ENCODE measurements at places on chromosomes 2 and 18.

DNA sequence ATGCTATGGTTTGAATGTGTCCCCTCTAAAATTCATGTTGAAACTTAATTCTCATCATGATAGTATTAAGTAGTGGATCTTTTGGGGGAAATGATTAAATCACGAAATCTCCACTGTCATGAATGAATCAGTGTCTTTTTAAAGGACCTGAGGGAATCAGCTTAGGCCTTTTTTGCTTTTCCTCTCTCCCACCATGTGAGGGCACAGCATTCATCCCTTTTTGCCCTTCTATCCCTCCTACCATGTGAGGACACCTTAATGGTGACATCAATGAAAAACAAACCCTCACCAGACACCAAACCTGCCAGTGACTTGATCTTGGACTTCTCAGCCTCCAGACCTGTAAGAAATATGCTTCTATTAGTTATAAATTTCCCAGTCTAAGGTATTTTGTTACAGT is 247.1 kb upstream of the UBE2E3 start:
- DNase-seq, result no peak

DNA sequence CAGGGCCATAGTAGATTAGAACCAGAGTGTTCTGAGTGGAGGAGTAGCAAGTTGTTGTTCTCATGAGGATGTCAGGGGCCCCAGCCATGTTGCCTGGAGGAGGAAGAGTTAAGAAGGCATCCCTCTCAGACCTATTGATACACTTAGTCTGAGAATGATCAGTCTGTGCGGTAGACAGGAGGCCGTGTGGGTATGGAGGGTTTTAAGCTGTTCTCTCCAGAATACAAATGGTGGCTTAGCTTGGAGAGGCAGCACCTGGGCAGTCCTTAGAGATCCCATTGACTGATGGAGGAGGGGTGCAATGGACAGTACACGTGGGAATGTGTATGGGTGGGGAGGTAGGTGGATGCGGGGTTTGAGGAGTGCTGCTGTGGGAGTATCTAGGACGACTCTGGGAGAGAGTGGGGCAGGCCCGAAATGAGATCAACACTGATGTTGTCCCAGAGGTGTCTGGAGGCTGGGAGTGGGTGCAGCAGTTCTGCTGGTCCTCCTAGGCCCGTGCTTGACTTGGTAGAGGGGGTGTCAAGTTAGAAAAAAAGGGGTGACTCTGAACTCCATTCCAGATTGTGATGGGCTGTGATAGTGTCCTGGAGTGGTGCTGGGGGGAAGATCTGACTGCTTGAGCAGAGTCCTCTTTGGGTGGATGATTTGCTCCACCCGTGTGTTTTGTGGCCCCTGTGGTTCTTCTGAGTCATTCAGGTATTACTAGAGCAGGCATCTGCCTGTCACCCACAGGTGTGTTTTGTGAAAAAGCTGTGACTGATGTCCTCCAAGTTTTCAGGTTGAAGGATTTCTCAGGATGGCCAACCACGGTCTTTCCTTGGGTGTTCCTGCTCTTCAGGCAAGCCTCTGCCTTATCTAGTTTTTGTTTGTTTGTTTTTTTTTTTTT is 44.7 kb downstream of the C2orf42 start:
- no peak for DNase-seq

DNA sequence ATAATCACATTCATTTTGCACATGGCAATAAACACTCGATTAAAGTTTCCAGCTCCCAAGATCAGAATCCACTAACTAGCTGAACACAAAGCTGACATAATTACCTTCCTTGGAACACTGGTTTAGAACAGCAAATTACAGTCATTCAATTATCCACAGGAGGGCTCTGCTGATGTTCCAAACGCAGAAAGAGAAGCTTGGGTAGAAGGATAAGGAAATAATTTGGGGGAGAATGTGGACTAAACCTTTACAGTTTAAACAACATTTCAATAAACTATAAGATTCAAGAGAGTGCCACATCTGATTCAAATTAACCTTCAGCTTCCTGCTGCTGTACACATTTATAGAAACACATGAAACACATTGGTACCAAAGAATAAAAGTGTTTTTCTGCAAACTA is 67.8 kb upstream of the ARL4C start:
- DNase-seq, result no peak

DNA sequence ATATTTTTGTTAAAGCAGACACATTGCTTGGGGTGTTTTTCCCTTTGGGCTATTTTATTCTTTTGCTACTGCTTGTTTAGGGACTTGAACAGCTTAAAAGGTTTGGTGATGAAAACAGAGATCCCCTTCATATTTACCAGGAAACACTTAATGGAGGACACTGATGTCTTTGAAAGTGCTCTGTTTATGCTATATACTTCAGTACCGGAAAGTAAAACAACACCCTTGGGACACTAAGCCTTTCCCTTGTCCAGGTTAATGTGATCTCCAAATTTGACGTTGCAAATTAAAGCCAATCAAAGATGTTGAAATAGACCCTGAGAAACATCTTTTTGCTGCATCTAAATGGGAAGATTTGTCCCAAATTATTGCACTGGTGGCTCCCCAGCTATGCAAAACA is 564.6 kb upstream of the PKDCC start:
- no peak for DNase-seq

- no peak for DNase-seq
Measured at GRCh38 chr2:233259730-233260129, 8.3 kb downstream of the ATG16L1 start.

DNA sequence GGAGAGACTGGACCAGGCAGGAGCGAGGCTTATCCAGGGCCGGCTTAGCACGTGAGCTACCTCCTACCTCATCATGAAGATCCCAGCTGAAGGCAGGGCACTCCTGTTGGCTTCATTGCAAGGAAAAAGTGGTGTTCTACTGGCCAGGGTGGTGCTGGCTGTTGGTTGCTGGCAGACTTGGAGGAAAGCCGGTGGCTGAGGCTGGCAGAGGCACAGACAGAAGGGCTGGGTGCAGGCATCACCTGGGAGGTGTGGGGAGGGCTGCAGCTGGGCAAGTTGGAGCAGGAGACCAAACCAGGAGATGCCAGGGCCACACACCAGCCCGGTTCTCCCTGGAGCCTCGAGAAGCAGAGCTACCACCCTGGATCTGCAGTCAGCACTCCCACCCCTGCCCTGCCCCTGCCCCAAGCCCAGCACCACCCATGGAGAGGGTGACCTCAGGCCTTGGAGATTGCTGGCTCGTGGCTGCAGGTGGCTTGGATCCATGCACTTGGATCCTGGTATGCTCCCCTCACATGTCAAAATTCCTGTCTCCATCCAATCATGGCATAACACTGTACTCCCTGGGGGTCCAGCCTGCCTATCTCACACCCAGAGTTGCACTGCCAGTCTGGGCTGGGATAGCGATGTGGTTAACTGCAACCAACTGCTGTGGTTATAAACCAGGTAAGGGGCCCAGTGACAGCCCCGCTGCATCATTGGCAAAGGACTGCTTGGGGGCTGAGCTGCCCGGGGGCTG is 49.7 kb downstream of the GLI2 start:
- DNase-seq, result no peak

GRCh38 chr2:102021779-102022178 is 30.0 kb downstream of the IL1R2 start:
- DNase-seq, result no peak

DNA sequence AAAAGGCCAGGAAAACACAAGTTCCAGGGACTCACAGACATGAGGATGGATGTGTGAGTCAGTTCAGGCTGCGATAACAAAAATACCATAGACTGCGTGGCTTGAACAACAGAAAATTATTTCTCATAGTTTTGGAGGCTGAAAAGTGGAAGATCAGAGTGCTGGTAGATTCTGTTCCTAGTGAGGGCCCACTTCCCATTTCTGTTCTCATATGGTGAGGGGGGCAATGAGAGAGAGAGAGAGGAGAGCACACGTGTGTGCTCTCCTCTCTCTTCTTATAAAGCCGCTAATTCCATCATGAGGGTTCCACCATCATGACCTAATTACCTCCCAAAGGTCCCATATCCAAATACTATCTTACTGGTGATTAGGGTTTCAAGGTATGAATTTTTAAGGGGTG is 23.0 kb downstream of the KLHL14 start:
- DNase-seq, result no peak

DNA sequence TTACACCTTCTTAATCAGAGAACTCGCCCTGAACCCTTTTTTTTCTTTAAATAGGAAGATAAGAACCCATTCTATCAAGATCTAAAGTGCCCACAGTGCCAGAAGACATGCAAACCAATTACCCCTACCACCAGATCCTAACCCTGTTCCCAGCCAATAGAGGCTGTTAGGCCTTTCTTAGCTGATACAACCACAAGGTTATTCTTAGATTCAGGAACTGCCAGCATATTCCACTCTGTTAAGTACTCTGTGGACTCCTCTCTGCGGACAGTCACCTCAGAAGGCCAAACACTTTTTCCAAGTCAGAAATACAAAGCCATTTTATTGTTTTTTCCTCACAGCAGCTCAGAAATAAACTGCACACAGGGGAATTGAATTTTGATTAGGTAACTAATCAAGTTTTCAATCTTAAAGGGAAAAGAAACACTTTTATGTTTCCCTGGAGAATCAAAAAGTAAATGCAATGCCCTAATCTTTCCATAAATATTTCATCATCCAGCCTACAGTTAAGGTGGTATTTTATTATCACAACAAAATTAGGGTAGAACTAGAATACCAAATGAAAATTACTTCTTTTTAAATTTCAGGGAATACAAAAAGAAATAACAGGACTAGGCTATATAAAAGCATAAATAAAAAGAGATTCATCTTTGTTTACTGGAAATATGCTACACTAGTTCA is 111.4 kb downstream of the NBAS start:
- no peak for DNase-seq

DNA sequence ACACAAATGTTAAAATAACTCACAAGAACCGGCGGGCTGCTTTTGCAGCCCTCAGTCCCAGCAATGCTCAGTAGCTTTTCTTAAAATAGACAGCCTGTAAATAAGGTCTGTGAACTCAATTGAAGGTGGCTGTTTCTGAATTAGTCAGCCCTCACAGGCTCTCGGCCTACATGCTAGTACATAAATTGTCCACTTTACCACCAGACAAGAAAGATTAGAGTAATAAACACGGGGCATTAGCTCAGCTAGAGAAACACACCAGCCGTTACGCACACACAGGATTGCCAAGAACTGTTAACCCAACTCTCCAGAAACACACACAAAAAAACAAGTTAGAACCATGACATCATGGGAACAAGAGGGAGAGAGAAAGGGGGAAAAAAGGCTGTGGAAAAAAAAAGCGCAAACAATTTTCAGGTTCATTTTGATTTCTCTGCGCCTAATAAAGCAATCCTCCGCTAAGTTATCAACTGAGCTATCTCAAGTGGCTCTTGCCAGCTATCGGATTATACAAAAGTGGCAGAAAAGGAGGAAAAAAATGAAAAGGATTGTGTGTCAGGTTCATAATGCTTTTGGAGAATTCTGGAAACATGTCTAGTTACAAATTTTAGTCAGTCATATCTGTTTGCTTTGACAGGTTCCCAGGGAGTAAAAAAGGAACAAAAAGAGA is 89.1 kb downstream of the ZEB2 start:
- peak; percentile 24 for DNase-seq

DNA sequence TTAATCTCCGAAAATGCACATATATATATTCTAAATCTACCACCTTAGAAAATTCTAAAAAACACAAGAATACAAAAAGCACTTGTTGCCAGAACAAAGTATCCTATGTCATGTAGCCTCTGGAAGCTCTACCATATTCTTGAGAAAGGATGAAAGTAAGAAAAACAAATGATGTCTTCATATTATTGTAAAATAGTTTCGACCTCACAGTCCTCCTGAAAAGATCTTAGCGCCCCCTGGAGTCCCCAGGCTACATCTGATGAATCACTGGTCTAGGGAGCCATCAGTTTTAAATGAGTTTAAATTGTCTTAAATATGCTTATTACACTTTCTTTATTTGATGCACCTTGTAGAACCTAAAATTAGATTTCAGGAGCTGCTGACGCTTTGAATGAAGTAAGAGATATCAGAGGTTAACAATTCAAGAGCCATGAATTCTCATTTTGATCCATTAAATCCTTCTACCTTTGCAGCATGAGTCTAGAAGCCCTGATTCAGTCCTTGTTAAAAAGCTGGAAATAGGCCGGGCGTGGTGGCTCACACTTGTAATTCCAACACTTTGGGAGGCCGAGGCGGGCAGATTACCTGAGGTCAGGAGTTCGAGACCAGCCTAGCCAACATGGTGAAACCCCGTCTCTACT is 138.8 kb downstream of the MCFD2 start:
- DNase-seq, result peak; percentile 64

- DNase-seq, result no peak
Measured at GRCh38 chr2:237306083-237306786, 107.7 kb downstream of the COL6A3 start.

DNA sequence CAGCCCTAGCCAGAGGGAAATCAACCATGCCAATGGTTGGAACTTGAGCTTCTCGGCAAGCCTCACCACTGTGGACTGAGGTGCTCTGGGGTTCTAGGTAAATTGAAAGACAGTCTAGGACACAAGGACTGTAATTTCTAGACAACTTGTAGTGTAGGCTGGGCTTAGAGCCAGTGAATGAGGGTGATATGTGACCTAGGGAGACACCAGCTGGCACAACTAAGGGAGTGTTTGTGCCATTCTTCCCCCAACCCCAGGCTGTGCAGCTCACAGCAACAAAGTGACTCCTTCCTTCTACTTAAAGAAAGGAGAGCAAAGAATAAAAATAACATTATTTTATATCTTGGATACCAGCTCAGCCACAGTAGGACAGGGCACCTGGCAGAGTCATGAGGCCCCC is 1690.7 kb upstream of the TMEFF2 start:
- DNase-seq, result no peak

DNA sequence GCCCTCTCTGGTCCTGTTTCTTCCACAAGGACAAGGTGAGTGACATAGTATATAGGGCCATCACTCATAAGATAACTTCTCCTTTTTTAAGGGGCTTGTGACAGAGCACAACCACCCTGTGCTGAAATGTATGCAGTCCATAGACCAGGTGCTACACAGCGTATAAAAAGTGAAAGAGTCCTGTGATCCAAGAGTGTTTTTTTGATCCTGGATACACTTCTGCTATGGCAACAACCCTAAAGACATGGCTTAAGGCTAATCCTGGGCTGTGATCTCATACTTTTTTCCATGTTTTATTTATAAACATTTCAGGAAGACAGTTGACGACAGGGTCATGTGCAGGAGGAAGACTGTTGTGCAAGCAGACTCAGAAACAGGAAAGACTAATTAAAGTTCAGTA is 400.5 kb upstream of the TCF4 start:
- DNase-seq, result peak; percentile 30

Measured in small intestine (tissue), 16 donors.